ENCODE measurements at places on chromosomes 16 and 17.

- DNase-seq, result no peak
Measured at GRCh38 chr16:77965346-77965745, 57.0 kb upstream of the CLEC3A start.

DNA sequence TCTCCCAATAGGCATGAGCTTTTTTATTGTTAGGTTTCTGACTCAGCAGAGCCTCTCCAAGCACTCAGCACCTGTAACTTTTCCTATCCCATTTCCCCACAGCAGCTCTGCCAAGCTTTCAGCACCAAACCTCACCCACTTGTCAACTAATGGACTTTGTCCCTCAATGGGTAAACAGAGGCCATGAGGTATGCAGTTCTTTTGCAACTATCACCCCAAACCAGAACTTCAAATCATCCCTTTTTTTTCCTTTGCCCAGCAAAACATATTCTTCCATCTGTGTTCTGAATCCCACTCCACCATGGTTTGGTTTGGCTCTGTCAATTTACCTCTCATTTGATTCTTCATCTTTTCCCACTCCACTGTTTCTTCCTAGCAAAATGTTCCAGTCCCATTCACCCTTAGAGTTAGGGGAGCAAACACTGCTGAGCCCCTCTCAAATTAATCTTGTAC lies 58.1 kb downstream of the TOX3 start:
- no peak for DNase-seq

DNA sequence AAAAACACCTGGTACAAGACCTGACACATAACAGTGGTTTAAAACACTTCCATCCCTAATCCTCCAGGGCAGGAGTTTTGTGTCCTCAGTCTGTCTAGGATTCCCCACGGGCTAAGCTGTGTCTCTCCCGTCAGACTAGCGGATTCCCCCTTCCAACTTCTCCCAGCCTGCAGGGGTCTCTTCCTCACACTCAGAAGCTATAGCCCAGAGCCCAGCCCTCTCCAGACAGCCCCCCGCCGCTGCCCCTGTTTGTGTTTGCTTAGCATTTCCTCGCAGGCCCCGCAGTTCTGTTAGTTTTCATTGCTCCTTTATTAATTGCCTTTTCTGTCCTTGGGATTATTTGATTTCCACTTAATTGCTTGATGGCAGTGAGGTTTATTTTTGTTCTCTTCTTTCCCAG lies 91.2 kb downstream of the TMEM132E start:
- DNase-seq, result no peak

- no peak for DNase-seq
Measured at GRCh38 chr17:41492351-41492750, 2.6 kb upstream of the KRT36 start.

DNA sequence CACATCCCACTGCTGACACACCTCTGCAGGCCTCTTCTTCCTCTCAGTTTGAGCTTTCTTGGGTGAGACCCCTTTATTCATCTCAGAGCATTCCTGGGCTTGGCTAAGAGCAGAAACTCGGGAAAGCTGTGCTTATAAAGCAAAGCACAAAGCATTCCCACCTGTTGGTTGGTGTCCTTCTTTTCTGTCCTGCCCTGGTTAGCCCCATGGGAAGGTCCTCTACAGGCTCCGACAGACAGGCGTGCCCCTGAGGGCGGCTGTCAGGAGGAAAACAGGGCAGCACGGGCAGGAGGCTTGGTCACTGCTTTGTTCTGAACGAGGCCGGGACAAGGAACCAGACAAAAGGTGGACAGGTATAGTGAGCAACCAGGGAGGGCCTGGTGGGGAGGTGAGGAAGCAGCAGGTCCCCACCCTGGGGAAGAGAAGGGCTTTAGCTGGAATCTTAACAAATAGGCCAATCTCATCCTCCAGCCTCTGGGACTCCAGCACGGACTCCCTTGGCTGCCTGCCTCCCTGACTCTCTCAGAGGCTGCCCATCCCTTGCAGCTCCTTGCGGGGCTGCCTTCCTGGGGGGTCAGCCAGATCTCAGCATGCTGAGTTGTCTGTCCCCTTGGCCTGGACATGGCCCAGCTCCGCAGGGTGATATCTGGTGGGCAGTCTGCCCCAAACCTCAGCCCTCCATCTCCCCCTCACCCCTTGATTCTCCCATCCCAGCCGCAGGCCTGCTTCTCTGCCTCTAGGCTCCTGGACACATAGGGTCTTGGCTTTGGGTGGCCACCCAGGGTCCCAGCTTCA lies 1.7 kb downstream of the MEOX1 start:
- DNase-seq, result no peak

DNA sequence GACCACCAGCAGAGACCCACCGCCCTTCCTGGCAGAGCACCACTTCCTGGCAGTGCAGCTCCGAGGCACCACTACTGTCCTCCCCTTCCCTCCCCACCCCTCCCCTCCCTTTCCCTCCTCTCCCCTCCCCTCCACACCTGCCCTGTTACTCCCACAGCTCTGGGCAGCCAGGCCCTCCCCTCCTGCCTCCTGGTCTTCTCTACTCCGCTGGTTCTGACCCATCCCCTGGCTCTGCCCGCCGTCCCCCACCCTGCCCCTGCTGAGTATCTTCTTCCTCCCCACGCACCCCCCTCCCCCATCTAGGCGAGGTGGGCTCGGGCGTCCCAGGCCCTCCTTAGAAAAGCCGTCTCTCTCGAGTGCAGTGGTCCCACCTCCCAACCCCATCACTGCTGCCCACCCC lies 77.7 kb downstream of the AMFR start:
- DNase-seq, result no peak

- no peak for DNase-seq
Measured at GRCh38 chr16:30084816-30085159, 6.9 kb downstream of the TBX6 start.
